ENCODE measurements at places on chromosomes 1 and 21. TPM values are rescaled to one million over a fixed set of nuclear protein-coding genes. Genes with fewer than 3 reads are reported as not detected.

DNA sequence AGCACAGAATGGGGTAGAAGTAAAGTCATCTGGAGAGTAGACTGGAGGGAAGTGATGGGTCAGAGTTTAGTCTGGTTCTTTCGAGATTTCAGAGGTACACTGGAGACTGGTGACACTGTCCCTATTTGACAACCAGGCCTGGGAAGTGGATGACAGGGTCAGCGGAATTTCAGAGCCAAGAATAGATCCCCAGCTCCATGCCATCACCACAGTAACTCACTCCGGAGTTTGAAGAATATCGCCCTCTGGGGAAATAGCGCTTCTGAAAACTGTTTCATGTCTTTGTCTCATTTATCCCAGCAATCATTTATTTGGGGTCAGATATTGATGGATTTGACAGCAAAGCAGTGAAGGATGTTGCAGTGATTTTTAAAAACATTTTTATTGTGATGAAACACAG, 7.6 kb upstream of the NFASC start:
- DNase-seq: no peak

GRCh38 chr1:41784531-41785274, 134.0 kb downstream of the HIVEP3 start:
- DNase-seq: no peak

DNA sequence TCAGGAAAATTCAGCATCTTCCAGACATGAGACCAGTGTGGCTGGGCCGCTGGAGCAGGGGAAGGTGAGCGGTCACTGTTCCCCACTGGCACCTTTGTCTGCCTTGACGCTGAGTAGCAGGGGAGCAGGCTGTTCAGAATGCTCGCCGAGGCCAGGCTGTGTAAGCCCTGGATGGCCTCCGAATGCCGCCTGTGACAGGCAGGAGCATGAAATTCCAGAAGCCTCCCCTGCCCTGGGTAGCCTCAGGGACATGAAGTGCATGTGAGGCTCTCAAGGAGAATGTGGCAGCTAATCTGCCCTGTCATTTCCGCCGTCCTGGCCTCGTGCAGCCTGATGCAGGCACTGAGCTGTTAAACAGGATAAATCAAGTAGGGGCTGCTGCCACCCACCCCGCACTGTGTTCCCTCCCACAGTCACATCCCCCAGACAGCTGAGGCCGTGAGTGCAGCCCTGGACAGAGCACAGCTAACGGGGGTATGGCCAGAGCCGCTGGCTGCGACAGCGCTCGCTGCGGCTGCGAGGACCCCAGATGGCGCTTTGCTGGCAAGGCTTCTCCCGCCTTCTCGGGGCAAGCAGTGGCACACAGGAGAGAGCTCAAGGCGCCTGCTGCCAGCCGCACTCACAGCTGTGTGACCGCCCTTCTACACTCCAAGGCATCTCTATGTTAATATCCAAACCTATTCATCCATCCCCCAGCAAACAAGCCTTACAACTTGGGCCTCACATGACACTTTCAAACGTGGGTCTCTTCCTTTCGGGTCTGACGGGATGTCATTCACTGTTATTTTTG, 105.0 kb upstream of the COL6A1 start:
- no peak for DNase-seq

GRCh38 chr1:239987103-239987745, 104.5 kb upstream of the FMN2 start:
- no peak for DNase-seq

GRCh38 chr21:31289702-31290101, 54.4 kb downstream of the TIAM1 start:
- DNase-seq: peak; percentile 5

DNA sequence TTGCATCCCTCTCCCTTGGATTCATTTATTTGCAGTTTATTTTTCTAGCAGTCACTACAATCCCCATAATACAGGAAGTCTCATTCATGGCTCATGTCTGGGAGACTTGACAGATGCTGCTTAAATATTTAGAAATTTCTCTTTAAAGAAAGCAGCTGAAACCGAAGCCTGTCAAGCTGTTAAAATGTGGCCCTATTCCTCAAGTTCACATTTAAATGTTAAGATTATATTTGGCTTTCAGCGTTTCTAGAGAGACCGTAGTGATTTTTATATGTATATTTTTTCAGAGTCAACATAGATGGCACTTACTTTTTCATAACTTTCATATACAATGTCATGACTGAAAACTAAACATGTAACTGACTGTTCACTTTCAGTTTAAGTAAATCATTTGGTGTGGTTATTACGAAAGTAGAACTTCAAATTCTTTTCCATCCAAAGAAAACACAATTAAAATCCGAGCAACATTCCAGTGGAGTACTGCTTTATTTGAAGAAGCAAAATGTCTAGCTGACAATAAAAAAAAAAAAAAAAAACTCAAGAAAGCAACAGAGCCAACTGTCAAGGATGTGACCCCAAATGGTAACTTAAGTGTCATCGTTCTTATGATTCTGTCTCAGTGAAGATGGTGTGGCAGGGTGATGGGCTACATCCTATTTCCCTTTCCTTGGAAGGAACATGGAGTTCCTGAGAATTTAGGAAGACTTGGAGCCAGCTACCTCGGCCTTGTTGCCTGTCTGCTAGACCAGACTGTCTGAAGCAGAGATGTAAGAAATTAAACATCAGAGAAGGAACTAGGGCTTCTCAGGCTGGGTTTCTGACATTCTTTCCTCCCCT, 37.8 kb downstream of the MIS18A start:
- no peak for DNase-seq

DNA sequence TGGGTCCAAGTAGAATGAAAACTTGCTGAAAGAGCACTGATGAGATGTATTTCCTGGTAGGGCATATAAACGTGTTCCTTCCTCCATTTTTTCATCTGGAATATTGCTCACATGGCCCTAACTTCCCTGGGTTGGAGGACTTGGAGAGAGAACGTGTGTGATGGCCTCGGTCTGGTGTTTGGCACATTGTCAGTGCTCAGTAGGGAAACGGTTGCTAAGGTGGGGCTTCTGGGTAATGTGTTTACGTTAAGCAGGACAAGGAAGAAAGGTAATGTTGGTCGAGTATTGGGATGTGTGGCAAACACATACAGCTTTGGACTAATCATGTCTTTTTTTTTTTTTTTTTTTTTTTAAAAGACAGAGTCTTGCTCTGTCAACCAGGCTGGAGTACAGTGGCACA, 6.2 kb downstream of the TTF2 start:
- DNase-seq: no peak

GRCh38 chr1:91674107-91674506, 173.5 kb downstream of the CDC7 start:
- DNase-seq: no peak

GRCh38 chr1:87682565-87682964, 353.9 kb downstream of the LMO4 start:
- DNase-seq: peak; percentile 26

DNA sequence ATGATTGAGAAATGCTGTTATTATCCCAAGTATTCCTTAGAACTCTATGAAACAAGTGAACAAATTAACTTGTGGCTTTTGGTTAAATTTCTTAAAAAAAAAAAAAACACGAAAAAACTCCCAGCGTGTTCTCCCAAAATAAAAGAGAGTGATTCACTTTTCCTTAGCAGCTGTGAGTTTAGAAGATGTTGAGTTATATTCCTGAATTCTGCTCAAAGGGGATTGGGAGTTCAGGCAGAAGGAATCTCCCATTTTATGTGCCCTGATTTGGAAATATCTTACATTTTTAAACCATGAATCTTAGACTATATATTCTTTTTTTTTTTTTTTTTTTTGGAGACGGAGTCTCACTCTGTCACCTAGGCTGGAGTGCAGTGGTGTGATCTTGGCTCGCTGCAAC, 34.3 kb downstream of the SMG7 start:
- DNase-seq: peak; percentile 35

- DNase-seq: no peak
Measured at GRCh38 chr1:8892026-8892425, 13.5 kb upstream of the ENO1 start.

GRCh38 chr1:110890474-110891196, 17.7 kb downstream of the CD53 start:
- DNase-seq: no peak

- DNase-seq: no peak
Measured at GRCh38 chr1:209653915-209654351, 1.7 kb upstream of the LAMB3 start.

DNA sequence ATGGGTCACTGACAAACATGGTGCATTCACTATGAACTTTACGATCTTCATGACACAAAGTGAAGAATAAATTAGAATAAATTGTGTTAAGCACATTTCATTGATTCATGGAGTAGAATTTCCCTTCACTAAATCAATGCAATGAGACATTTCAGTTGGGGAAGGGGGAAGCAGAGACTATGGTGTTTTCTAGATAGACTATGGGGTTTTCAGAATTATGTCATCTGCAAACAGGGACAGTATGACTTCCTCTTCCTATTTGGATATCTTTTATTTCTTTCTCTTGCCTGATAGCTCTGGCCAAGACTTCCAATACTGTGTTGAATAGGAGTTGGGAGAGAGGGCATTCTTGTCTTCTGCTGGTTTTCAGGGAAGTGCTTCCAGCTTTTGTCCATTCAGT, 80.0 kb upstream of the C1orf105 start:
- DNase-seq: no peak

DNA sequence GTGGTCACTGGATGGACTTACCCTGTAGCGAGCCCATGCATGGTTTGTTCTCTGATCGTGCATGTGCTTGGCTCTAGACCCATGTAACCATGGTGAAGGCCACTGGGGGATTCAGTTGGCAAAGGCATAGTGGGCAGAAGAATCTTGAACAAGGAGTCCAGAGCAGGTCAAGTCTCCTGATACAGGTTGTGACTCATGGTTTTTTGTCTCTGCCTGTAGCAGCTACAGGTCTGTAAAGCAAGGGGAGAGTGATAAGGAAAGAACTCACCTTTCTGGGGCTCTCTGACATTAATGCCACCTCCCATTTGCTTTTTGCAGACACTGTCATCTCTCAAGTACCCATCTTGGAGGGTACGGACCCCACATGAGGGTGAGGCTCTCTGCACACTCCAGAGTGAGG, 153.4 kb upstream of the CAMK1G start:
- DNase-seq: no peak

- DNase-seq: no peak
Measured at GRCh38 chr1:94678202-94678848, 136.8 kb upstream of the F3 start.

GRCh38 chr1:109995536-109995935, 11.0 kb downstream of the AHCYL1 start:
- no peak for DNase-seq

DNA sequence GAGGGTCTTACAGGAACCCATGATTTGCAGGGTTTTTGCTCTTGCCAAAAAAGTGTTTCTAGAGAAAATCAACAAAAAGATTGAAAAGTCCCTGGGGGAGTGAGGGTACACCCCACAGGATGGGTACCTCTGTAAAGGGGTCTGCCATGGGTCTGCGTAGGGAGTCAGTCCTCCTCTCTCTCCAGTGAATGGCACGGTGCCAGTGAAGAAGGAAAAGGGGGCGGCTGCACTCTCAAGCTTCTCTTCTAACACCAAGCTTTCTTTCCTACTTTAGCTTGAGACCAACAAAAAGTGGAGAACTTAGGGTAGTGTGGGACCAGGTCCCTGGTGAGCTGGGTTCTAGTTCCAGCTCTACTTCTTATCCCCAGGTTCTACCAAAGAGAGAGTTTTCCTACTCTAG, 87.4 kb downstream of the GLUL start:
- no peak for DNase-seq

DNA sequence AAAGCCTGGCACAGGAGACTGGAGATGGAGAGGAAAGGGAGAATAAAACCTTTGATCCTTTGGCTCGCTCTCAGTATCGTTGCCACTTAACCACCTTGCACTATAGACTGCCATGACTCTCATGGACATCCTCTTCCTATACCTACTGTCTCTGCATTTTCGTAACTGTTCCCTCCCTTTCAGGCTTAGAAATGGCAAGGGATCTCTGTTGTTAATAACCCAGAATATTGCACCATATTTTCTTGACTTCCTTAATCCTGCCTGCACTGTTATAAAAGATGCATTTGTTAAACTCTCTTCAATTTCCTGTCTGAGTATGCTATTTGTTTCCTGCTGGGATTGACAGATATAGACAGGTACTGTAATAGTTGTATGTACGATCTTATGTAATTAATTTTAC, 38.6 kb downstream of the CYYR1 start:
- DNase-seq: no peak

- no peak for DNase-seq
Measured at GRCh38 chr1:218108034-218108433, 177.1 kb upstream of the RRP15 start.

DNA sequence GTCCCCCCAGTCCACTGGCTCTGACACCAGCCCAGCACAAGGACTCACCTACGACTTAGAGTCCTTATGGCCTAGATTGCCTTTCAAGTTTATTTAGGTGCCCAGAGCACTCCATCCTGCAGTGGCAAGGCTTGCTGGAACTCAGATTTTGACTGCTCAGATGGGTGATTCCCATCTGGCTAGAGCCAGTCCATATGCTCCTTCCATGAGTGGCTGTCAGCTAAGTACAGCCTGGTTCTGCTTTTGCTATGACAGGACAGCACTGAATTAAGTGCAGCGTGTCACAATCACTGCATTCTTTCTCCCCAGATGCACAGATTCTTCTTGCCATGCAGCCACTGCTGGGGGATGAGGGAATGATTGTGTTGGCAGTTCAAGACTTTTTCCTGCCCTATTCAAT, 43.8 kb downstream of the GPR52 start:
- no peak for DNase-seq

DNA sequence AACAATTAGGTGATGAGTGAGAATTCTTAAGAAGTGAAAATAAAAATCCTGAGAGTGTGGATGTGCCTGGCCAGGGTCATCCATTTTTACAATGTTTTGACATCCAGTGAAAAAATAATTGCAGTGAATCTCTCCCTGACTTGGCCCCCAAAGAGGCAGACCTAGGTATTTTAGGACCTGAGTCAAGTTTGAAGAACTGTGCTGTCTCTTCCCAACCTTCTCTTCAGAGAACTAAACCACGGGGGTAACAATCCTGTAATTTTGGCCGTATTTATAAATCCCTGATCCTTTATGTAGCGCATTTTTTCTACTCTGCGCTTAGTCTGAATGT, 43.3 kb upstream of the PPP2R5A start:
- DNase-seq: peak; percentile 4

The TMEM200B gene
- total RNA-seq: 10.6 TPM

The LAPTM5 gene
- total RNA-seq: 1.8 TPM

The PTPRU gene
- 9.4 TPM for total RNA-seq

The RBP7 gene
- not detected for total RNA-seq

The SPATC1L gene
- 6.9 TPM for total RNA-seq

The INSRR gene
- total RNA-seq: 0.29 TPM

The STIL gene
- 4.0 TPM for total RNA-seq

The LORICRIN gene
- total RNA-seq: not detected

The SPATA17 gene
- 1.5 TPM for total RNA-seq

The OR14K1 gene
- 0.36 TPM for total RNA-seq

Data from osteoblast (primary cell).